Amniotic stem cell (primary cell): ENCODE measurements at places on chromosomes 4 and X.
A peak's percentile ranks its signal among the peaks of the same experiment; 100 is the strongest.

DNA sequence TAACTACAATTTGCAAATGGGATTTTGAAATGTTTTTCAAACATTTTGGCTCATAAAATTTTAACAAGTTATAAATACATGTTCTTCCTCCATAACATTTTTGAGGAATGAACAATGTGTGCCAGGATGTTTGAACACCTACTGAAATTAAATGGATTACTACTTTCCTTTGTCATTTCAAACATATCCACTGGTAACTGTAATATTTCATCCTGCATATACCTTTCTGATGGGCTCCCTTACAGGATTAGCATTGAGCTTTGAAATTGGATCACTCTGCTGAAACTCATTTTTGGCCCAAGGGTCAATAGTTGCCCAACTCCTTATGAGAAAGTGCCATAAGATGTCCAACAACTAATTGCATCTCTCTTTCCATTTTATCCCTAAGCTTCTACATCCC is 17.6 kb downstream of the GRPR start:
- no peak for DNase-seq

DNA sequence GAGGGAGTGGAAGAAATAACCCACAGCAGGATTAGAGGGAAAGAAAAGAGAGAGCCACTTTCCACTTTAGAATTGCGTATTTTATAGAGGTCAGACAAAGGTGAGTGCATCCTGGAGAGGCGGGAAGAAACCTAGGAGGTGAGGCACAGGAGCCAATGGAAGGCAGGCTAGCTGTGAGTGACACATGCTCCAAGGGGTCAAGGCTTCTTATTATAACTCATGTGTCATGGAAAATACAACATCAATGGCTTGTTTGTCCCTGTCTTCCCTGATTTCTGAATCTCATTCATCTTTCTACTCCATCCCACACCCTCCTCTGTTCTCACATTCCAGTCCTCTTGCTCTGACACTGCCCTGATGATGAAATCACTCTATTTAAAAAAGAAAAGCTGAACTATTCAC is 14.4 kb downstream of the ANXA3 start:
- DNase-seq: no peak

DNA sequence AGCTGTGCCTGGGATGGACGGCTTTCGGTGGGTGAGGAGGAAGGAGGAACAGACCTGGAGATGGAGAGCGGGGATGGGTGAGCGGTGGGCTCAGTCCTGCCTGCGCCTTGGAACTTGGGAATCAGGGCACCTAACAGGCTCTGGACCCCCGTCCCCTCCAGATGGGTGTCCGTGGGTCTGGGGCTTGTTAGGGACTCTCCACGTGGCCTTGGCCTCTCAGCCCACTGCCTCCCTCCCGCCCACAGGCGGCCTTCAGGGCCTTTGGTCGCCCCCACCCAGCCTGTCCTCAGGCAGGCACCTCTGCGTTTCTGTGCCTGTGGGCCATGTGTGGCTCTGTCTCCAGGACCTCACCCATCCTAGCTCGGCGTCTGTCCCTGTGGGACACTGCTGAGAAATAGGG is 29.0 kb downstream of the TRMT44 start:
- DNase-seq: no peak

DNA sequence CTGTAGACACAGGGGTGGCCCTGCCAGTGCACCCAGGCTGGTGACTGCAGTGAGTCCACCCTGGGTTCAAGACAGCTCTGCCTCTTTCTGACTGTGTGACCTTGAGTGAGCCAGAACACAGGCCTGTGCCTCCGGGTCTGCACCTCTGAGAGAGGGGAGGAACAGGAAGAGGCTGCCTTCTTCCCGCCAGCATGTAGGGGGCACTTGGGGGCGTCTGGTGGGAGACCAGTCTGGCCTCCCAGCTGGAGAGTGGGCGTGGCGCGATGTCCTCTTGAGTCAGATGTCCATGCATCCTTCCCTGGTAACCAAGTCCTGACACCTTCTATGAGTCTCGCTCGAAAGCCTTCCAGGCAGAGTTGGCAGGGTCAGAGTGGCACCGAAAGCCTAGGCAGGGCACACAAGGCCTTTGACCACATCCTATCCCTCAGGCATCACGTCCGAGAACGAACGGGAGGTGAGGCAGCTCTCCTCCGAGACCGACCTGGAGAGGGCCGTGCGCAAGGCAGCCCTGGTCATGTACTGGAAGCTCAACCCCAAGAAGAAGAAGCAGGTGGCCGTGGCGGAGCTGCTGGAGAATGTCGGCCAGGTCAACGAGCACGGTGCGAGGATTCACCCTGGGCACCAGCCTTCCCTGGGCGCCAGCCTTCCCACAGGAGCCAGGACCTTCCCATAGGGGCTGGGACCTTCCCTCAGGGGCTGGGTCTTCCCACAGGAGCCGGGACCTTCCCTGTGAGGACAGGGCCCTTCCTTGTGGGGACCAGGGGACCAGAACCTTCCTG is 21.3 kb downstream of the WFS1 start:
- no peak for DNase-seq

DNA sequence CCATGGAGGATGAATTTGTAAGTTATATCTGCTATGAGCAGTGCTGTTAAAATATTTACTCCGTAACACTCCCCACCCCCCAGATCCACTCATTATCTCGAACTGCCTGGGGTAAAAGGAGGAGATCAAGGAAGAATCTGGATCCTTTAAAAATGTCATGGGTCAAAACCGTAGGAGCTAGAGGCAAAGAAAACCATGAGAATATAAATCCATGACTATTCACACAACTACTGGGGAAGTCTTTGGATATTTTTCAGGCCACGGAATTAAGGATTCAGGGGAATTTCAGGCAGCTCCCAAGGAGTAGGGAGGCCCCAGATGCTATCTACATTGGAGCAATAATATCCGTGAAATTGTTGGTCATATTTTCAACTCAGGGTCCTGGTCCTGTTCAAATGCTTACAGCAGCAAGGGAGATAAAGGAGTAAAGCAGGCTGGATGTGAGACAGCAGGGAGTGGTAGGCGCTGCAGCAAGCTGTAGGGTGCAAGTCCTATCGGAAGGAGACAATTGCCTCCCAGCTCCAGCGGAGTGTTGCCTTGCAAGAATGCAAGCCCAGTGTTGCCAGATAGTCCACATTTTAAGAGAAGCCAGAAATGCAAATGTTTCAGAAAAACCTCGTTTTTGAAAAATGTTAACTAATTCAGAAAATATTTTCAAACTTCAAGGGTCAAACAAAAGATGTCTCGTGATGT is 116.2 kb upstream of the KIT start:
- DNase-seq: peak; percentile 33

- no peak for DNase-seq
These were observed 1187.8 kb downstream of the TECRL start for GRCh38 chr4:63221477-63221876.
